ENCODE measurements at places on chromosomes 11 and 22.

- H3K4me1 ChIP-seq, result peaks cover 43% of the 10 kb centered on the region
- peaks cover 39% of the 10 kb centered on the region for H3K36me3 ChIP-seq
- DNase-seq, result peak; percentile 75
- H3K27me3 ChIP-seq, result no peaks in the 10 kb centered on the region
- H3K27ac ChIP-seq, result peak overlapping the region; percentile 96
Observed at GRCh38 chr22:36386900-36387708, 663 bp downstream of the MYH9 start.

- no peaks in the 10 kb centered on the region for H3K36me3 ChIP-seq
- H3K27me3 ChIP-seq, result peaks cover 6% of the 10 kb centered on the region
- no peaks in the 10 kb centered on the region for H3K4me1 ChIP-seq
- H3K4me3 ChIP-seq, result no peak overlapping the region
- DNase-seq, result no peak
Observed at GRCh38 chr22:48630433-48630754, 1197.3 kb downstream of the BRD1 start.

DNA sequence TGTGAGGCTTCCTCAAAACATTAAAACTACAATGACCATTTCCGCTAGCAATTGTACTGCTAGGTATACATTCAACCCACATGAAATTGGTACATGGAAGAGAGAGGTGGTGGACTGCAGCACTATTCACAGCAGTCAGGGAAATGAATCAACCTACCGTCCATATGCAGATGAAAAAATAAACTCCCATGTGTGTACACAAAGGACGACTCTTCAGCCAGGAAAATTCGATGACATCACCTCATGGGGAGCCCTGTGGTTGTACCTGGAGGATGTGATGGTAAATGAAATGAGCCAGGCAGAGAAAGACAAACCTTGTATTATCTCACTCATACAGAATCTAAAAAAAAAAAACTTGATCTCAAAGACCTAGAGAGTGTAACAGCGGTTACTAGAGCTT lies 23.3 kb downstream of the RFPL3 start:
- DNase-seq, result no peak
- no peak overlapping the region for H3K4me3 ChIP-seq
- H3K27me3 ChIP-seq, result no peaks in the 10 kb centered on the region

- H3K4me1 ChIP-seq, result no peaks in the 10 kb centered on the region
- no peaks in the 10 kb centered on the region for H3K36me3 ChIP-seq
- no peak overlapping the region for H3K4me3 ChIP-seq
- DNase-seq, result no peak
- no peak overlapping the region for H3K27ac ChIP-seq
- peaks cover 4% of the 10 kb centered on the region for H3K27me3 ChIP-seq
Observed at GRCh38 chr11:120964857-120965256, 59.0 kb upstream of the TBCEL start.

GRCh38 chr11:28903716-28904115 lies 795.5 kb downstream of the METTL15 start:
- no peaks in the 10 kb centered on the region for H3K36me3 ChIP-seq
- no peak overlapping the region for H3K27ac ChIP-seq
- no peak for DNase-seq

- no peak for DNase-seq
- H3K4me3 ChIP-seq, result no peak overlapping the region
- H3K36me3 ChIP-seq, result no peaks in the 10 kb centered on the region
- H3K27me3 ChIP-seq, result no peaks in the 10 kb centered on the region
- H3K4me1 ChIP-seq, result no peaks in the 10 kb centered on the region
Observed at GRCh38 chr11:134374171-134374570, 37.9 kb downstream of the B3GAT1 start.

DNA sequence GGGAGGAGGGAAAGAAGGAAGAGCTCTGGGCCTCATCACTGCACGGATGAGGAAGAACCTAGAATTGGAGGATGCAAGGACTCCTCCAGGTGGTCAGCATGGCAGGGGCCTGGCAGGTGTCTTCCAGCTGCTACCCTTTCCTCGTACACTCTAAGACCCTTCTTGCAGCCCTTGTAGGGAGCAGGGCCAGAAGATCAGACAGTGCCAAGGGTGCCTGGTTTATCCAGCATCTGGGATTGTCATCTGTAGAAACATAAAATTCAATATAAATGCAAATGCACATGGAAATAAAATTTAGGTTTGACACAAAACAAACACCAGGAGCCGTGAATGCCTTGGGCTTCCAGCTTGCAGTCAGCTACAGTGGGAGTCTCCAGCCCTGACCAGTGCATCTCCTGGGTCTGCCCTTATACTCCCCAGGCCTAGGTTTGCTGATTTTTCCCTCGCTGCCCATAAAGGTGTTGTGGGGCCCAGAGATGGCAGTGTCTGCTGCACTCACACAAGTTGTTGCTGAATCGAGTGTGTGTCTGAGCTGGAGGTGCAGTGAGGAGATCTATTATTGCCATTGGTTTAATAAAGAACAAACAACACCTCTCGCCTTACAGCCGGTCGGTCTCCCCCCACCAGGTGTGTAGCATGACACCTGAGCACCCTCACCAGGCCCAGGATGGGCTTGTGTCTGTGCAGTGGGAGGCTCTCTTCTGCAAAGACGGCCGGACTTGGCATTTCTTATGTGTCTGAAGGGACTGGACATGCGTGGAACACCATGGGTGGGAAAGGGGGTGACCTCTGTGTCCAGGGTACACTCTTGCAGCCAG lies 87.1 kb downstream of the BCR start:
- H3K27me3 ChIP-seq, result no peaks in the 10 kb centered on the region
- H3K4me3 ChIP-seq, result no peak overlapping the region
- H3K36me3 ChIP-seq, result no peaks in the 10 kb centered on the region
- no peak overlapping the region for H3K27ac ChIP-seq
- H3K4me1 ChIP-seq, result no peaks in the 10 kb centered on the region

DNA sequence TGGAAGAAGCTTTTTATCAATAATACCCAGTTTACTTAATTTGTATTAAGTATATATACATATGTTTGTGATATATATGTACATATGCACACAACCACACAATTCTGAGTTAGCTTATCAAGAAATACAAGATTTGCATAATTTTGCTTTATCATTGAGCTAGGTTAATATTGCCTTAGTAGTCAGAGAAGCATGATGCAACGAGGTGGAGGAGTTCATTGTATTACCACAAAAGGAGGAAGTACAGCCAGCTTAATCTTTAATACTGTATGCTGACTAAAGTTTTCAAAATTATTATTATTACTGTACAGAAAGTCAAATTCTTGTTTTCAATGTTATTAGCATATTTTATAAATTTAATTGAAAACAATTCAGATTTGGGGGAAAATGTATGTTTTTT lies 278.4 kb upstream of the PDGFD start:
- DNase-seq, result no peak
- H3K4me3 ChIP-seq, result no peak overlapping the region
- no peak overlapping the region for H3K27ac ChIP-seq
- no peaks in the 10 kb centered on the region for H3K27me3 ChIP-seq
- no peaks in the 10 kb centered on the region for H3K36me3 ChIP-seq

DNA sequence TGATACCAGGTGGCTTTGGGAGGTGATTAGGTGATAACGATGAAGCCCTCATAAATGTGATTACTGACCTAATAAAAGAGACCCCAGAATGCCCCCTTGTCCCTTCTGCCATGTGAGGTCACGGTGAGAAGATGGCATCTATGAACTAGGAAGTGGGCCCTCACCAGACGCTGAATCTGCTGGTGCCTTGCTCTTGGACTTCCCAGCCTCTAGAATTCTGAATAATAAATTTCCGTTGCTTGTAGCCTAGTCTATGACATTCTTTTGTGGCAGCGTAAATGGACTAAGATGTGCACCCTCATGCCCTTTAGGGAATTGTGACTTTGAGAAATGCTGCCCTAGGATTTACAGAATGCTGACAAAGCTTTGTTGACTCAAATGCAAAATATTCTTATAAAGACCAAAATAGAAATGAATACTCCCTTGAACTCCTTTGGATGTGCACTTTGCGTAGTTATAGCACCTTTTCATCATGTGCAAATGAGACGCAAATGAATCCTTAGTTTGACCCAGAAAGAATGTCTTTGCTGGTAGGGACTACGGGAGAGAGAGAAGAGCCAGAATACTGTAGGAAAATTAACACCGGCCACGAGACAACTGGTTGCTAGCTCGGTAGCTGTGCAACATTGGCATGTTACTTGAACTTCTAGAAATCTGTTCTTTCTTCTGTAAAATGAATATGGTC lies 24.8 kb upstream of the EHF start:
- H3K36me3 ChIP-seq, result peaks cover 6% of the 10 kb centered on the region
- H3K27ac ChIP-seq, result no peak overlapping the region
- peaks cover 10% of the 10 kb centered on the region for H3K4me1 ChIP-seq
- peaks cover 33% of the 10 kb centered on the region for H3K27me3 ChIP-seq
- DNase-seq, result no peak

- H3K27me3 ChIP-seq, result no peaks in the 10 kb centered on the region
- peaks cover 24% of the 10 kb centered on the region for H3K4me1 ChIP-seq
- no peak for DNase-seq
Observed at GRCh38 chr11:356610-357009, 12.7 kb upstream of the B4GALNT4 start.

DNA sequence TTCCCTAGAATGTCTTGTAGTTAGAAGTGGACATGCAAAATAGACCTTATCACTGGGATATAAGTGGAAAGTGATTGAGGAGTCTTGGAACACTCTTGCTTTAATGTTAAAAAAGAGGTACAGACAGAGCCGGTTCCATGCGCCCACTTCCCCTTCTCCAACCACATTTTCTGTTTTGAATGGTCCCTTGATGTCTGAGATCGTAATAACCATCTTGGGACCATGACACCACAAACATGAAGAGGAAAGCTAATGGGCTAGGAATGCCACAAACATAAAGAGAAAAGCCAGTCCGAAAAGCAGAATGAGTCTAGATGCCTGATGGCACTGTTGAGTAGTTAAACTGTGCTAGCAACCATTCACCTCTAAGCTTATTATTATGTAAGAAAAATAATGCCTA lies 54.8 kb upstream of the SPON1 start:
- DNase-seq, result no peak
- H3K27ac ChIP-seq, result no peak overlapping the region
- H3K27me3 ChIP-seq, result no peaks in the 10 kb centered on the region
- H3K4me3 ChIP-seq, result no peak overlapping the region
- no peaks in the 10 kb centered on the region for H3K36me3 ChIP-seq
- no peaks in the 10 kb centered on the region for H3K4me1 ChIP-seq

- no peaks in the 10 kb centered on the region for H3K4me1 ChIP-seq
- H3K27me3 ChIP-seq, result no peaks in the 10 kb centered on the region
- no peak for DNase-seq
- no peak overlapping the region for H3K27ac ChIP-seq
- H3K36me3 ChIP-seq, result no peaks in the 10 kb centered on the region
Observed at GRCh38 chr11:132838627-132839026, 693.7 kb downstream of the OPCML start.

GRCh38 chr22:44422746-44423380 lies 75.2 kb downstream of the RTL6 start:
- no peak for DNase-seq
- peaks cover 9% of the 10 kb centered on the region for H3K27me3 ChIP-seq
- no peaks in the 10 kb centered on the region for H3K36me3 ChIP-seq
- H3K27ac ChIP-seq, result no peak overlapping the region
- no peak overlapping the region for H3K4me3 ChIP-seq

- peaks cover 2% of the 10 kb centered on the region for H3K4me1 ChIP-seq
- H3K36me3 ChIP-seq, result peaks cover 5% of the 10 kb centered on the region
- H3K27ac ChIP-seq, result no peak overlapping the region
- H3K27me3 ChIP-seq, result no peaks in the 10 kb centered on the region
Observed at GRCh38 chr22:42878561-42879305, 21.7 kb upstream of the ARFGAP3 start.

DNA sequence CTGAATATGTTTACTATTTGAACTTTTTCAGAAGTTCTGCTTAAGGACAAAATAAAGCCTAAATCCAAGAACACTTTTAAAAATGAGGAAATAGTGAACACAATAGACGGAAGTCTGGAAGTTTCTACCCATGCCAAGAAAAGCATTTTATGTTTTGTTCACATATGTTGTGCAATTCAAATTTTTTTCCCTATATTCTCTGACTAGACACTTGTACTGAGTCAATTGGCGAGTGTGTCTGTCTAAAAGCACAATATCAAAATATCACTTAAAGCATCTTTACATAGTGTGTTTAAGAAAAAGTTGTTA lies 29.2 kb downstream of the INCENP start:
- H3K27me3 ChIP-seq, result no peaks in the 10 kb centered on the region
- no peak overlapping the region for H3K27ac ChIP-seq
- no peak for DNase-seq
- peaks cover 24% of the 10 kb centered on the region for H3K36me3 ChIP-seq
- no peak overlapping the region for H3K4me3 ChIP-seq
- no peaks in the 10 kb centered on the region for H3K4me1 ChIP-seq

- H3K27me3 ChIP-seq, result peaks cover 14% of the 10 kb centered on the region
- no peak for DNase-seq
- H3K4me1 ChIP-seq, result peaks cover 3% of the 10 kb centered on the region
Observed at GRCh38 chr11:3200388-3201111, 18.1 kb downstream of the MRGPRG start.

GRCh38 chr11:71065841-71066240 lies 186.5 kb downstream of the SHANK2 start:
- DNase-seq, result no peak
- H3K36me3 ChIP-seq, result no peaks in the 10 kb centered on the region
- H3K4me1 ChIP-seq, result no peaks in the 10 kb centered on the region
- no peak overlapping the region for H3K4me3 ChIP-seq

DNA sequence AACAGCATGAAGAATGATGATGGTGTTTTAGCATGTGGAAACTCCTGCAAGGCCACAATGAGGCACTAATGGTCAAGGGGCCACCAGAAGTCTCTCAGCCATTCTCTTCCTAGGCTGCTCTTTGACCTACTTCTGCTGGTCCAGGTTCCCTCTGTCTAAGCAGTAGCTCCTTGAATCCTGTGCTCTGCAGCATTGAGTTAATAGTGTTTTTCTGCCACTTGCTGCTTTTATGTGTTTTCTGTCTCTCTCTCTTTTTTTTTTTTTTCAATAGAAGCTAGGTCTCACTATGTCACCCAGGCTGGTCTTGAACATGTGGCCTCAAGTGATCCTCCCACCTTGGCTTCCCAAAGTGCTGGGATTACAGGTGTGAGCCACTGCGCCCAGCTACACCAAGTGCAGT lies 20.1 kb upstream of the AIFM3 start:
- DNase-seq, result no peak
- H3K4me1 ChIP-seq, result peaks cover 50% of the 10 kb centered on the region
- no peak overlapping the region for H3K4me3 ChIP-seq
- no peak overlapping the region for H3K27ac ChIP-seq
- no peaks in the 10 kb centered on the region for H3K27me3 ChIP-seq
- H3K36me3 ChIP-seq, result peaks cover 33% of the 10 kb centered on the region

DNA sequence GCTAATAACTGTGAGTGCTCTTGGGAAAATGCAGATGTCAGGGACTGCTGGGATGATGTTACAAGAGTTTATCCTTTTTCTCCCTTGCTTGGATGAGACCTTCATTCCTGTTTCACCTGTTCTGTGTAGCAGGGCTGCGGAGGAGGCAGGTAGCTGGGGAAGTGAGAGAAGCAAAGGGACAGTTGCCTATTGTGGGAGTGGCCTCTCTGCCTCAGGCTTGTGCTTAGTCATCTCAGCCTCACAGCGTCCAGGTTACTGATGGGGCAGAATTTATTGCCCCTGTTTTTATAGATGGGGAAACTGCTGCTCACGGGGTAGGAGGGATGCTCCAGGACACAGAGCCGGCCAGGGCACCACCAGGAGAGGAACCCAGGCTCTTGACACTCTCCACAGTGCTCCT lies 1.7 kb downstream of the STX3 start:
- H3K27ac ChIP-seq, result peak overlapping the region; percentile 36

GRCh38 chr11:130070109-130070845 lies 583 bp downstream of the APLP2 start:
- peaks cover 23% of the 10 kb centered on the region for H3K4me1 ChIP-seq
- H3K4me3 ChIP-seq, result peak overlapping the region; percentile 83
- peak; percentile 60 for DNase-seq

All from activated naive CD8-positive, alpha-beta T cell treated with anti-CD3 and anti-CD28 coated beads for 36 hours (primary cell).